Left ventricle myocardium inferior (tissue), 1 donor: ENCODE measurements at places on chromosomes 2 and 18. TPM values are rescaled to one million over a fixed set of nuclear protein-coding genes. Genes with fewer than 3 reads are reported as not detected.

GRCh38 chr18:73778032-73778359 lies 369.6 kb downstream of the FBXO15 start:
- no peaks in the 10 kb centered on the region for H3K4me1 ChIP-seq
- no peak overlapping the region for H3K27ac ChIP-seq
- H3K36me3 ChIP-seq = no peaks in the 10 kb centered on the region
- no peak for DNase-seq

DNA sequence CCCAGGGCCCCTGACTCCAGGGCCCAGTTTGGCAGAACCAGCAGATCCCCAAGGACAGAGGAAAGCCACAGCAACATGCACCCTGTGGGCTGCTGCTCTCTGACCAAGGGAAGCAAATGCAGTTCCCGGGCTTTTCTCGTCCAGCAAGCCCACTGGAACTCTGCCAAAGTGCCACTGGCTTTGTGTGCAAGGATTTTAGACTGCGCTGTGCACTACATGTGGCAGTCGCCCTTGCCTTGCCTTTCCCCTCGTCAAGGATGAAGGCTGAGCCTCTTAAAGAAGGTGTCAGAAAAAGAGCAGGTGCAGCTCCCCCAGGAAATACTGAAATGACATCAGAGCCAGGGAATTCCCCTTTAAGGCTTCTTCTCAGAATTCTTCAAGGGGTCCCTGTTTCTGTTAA lies 199.2 kb downstream of the TFCP2L1 start:
- no peaks in the 10 kb centered on the region for H3K36me3 ChIP-seq
- H3K27me3 ChIP-seq = peaks cover 43% of the 10 kb centered on the region

The ERMN gene
- total RNA-seq = not detected

- no peak overlapping the region for H3K4me3 ChIP-seq
- H3K27ac ChIP-seq = no peak overlapping the region
- H3K4me1 ChIP-seq = no peaks in the 10 kb centered on the region
- no peak for DNase-seq
- H3K27me3 ChIP-seq = no peaks in the 10 kb centered on the region
- H3K36me3 ChIP-seq = no peaks in the 10 kb centered on the region
Observed at GRCh38 chr2:122100756-122101155, 345.3 kb downstream of the TSN start.

GRCh38 chr2:36333350-36334012 lies 22.1 kb upstream of the CRIM1 start:
- H3K27me3 ChIP-seq = peaks cover 18% of the 10 kb centered on the region
- no peaks in the 10 kb centered on the region for H3K36me3 ChIP-seq
- DNase-seq = no peak
- H3K4me3 ChIP-seq = no peak overlapping the region

DNA sequence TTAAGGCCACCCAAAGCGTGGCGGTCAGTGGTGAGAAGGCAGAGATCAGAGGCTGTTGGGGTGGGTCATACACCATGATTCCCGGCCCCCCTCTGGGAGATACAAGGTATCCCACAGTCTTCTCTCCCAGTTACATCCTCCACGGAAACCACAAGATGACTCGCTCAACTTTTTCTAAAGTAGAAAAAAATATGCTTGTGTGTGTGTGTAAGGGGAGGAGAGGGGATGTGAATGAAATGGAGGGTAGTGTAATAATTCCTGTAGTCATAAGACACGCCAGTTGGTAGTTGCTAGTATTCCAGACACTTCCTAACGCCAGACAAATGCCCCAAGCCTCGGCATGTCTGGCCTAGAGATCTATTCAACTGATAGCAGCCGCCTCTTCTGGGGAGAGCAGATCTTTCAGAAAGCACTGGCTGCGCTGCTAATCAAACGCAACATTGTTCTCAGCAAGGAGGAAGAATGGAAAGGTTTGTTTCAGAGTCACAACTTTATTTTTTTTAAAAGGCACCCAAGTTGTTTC lies 143.5 kb downstream of the TGIF1 start:
- DNase-seq = no peak
- peak overlapping the region; percentile 99 for H3K27ac ChIP-seq
- H3K4me1 ChIP-seq = peaks cover 51% of the 10 kb centered on the region
- H3K36me3 ChIP-seq = no peaks in the 10 kb centered on the region
- H3K27me3 ChIP-seq = no peaks in the 10 kb centered on the region

- peak overlapping the region; percentile 79 for H3K27ac ChIP-seq
- no peaks in the 10 kb centered on the region for H3K36me3 ChIP-seq
Observed at GRCh38 chr18:9017905-9018227, 84.6 kb upstream of the NDUFV2 start.

The MEP1B gene
- not detected for total RNA-seq

DNA sequence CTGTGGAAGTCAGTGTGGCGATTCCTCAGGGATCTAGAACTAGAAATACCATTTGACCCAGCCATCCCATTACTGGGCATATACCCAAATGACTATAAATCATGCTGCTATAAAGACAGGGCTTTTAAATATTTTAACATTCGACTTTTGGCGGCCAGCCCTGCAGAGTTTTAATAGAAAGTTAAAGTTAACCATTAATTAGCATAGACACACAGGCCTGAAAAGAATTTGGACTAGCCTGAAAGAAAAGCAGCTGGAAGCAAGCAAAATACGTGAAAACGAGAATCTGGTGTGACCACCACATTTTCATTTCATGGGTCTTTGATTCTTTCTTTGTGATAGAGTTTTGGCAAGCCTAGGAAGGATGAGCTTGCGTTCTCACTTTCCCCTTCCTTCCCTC lies 184.0 kb downstream of the SCG2 start:
- H3K4me3 ChIP-seq = no peak overlapping the region
- H3K36me3 ChIP-seq = no peaks in the 10 kb centered on the region
- H3K4me1 ChIP-seq = no peaks in the 10 kb centered on the region
- no peak overlapping the region for H3K27ac ChIP-seq
- no peaks in the 10 kb centered on the region for H3K27me3 ChIP-seq
- no peak for DNase-seq

- DNase-seq = no peak
- H3K4me1 ChIP-seq = no peaks in the 10 kb centered on the region
- H3K4me3 ChIP-seq = no peak overlapping the region
Observed at GRCh38 chr2:47249157-47249900, 94.2 kb upstream of the STPG4 start.

The WDPCP gene
- 18.8 TPM for total RNA-seq

- no peak overlapping the region for H3K27ac ChIP-seq
- H3K4me1 ChIP-seq = peaks cover 14% of the 10 kb centered on the region
- DNase-seq = no peak
- H3K36me3 ChIP-seq = peaks cover 19% of the 10 kb centered on the region
Observed at GRCh38 chr18:26503382-26503781, 45.0 kb downstream of the KCTD1 start.

GRCh38 chr2:216308576-216308975 lies 63.7 kb downstream of the MARCHF4 start:
- no peaks in the 10 kb centered on the region for H3K36me3 ChIP-seq
- H3K4me3 ChIP-seq = no peak overlapping the region
- H3K27me3 ChIP-seq = peaks cover 2% of the 10 kb centered on the region

DNA sequence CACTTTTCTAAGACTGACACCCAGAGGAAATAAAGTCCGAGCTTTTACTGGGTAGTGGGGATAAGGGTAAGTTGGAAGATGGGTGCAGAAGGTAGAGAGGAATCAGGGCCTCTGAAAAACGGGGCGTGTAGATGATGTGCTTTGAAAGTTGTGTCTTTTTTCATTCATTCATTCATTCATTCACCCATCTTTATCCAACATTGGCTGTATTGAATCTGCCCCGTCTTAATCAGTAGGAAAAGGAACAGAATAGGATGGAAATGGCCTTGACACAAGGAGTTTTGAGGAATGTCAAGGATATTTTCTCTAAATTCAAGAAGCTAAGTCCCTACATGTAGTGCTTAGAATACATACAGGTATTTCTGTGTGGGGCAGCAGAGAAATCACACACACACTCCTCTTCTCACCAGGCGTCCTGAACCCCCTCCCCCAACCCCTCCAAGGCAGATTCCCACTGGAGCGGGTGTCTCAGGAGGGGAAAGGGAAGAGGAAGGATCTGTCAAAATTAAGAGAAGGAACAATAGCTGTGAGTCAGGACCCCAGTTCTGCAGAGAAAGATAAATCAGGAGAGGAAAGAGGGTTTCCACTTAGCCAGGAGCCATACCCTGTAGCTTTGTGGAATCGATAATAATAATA lies 13.9 kb downstream of the DYSF start:
- peak overlapping the region; percentile 85 for H3K4me3 ChIP-seq
- peaks cover 1% of the 10 kb centered on the region for H3K36me3 ChIP-seq
- no peak for DNase-seq
- no peaks in the 10 kb centered on the region for H3K27me3 ChIP-seq

DNA sequence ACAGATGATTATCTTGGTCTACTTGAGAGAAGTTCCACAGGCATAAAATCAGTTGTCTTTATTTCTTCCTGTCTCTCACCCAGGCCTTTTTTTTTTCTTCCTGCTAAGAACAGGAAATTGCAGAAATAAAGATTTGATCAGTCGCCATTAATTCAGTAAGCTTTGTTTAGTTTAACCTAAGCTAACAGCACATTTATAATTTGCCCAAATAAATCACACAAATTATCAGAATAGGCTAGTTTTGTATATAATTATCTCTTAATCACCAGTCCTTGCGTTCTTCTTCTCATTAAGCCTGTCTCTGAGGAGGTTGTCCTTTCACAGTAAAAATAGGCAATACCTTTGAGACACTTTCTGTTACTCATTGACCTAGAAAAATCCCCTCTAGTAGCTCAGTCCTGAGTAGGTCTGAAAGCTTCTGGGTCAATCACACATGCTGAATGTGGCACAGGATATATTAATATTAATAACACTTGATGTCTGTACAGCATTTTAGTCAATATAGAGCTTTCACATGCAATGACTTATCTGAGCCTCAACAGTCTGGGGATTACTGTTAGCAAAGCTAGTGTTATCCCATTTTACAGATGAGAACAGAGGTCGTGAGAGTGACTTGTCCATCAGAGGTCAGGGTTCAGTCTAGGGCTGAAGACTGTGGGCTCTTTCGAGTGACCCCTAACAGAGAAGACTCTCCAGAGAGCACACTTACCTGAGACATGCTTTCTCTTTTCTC lies 11.2 kb upstream of the STK17B start:
- no peak overlapping the region for H3K27ac ChIP-seq
- no peak overlapping the region for H3K4me3 ChIP-seq
- no peaks in the 10 kb centered on the region for H3K36me3 ChIP-seq
- H3K4me1 ChIP-seq = no peaks in the 10 kb centered on the region

DNA sequence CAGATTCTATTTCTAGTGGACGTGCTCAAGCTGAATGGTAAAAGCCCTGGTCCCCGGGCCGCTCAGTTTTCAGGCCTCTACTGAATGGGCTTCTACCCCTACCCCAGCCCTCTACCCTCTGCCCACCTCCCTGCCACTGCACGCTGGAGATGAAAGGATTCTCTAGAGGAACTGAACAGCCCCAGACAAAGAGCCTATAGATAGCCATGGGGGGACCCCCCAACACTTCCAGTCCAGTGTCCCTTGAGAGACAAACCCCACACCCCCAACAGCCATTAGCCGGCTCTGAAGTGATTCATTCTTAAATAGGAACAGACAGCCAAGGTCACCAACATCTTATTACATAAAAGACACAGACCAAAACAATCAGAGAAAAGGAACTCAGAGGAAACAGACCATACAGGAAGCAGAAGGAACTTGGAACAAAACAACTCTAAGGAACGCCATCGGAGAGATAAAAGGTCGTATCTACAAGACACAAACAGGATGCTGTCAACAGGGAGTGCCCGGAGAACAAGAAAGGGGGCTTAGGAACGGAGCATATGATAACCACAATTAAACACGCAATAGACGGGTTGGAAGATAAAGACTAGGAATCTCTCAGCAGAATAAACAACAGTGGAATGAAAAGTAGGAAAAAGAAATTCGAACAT lies 23.5 kb downstream of the TMEM37 start:
- H3K4me3 ChIP-seq = no peak overlapping the region
- no peaks in the 10 kb centered on the region for H3K36me3 ChIP-seq
- no peak for DNase-seq

The SFXN5 gene
- 9.9 TPM for total RNA-seq

GRCh38 chr2:242054406-242054805 lies 184.9 kb downstream of the RTP5 start:
- no peak overlapping the region for H3K4me3 ChIP-seq
- no peak overlapping the region for H3K27ac ChIP-seq
- no peaks in the 10 kb centered on the region for H3K36me3 ChIP-seq
- DNase-seq = no peak
- peaks cover 26% of the 10 kb centered on the region for H3K27me3 ChIP-seq

DNA sequence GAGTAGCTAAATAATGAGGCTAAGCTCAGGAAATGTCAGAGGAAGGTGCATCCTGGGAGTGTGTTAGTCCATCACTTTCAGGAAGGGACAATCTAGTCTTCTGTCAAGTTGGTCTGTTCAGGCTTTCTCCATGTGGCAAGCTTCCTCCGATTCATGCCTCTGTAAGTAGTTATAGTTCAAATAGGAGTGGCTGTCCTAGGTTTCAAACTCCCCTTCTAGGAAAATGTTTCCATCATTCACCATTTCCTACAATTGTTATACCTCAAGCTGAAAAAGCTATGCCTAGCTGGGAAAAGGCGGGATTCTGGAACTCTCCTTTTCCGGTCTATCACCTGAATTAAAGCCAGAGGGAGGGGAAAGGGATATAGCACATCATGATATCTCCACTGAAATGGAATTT lies 287.7 kb upstream of the ZSWIM2 start:
- H3K36me3 ChIP-seq = no peaks in the 10 kb centered on the region
- H3K4me1 ChIP-seq = peaks cover 2% of the 10 kb centered on the region
- no peak overlapping the region for H3K4me3 ChIP-seq
- no peak for DNase-seq
- peak overlapping the region; percentile 70 for H3K27ac ChIP-seq

DNA sequence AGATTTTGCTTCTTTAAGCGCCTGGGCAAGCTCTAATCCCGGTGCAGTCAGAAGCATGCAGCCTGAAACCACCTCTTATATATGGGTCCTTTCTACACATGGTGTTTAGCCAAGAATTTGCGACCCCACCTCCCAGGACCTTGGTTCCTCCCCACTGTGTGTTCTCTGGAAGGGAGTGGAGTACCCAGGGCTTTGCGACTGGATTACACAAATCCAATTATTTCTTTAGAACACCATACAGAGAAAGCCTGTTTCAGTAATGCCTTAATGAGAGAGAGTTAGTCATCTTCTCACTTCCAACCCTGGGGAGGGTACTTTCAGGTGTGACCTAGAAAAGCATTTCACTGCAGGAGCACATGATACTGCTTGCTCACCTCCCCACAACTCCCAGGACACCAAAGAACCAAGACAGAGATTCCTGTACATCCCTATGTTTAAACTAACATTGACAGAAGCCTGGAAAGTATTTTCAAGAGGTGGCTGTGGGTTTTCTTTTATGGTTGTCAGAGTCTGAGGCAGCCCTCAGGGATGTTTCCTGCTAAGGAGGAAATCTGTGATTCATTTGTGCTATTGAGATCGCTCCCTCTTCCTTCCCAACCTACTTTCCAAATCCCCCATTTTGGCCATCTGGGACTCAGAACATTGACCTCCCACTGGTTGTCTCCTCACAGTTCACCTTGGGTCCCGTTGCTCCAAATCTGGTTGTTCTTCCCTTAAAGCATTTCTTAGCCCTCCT lies at the start of gene CAPN14:
Gene CAPN14, minus strand, starts transcription at position 51 of the 736 bp plus-strand sequence. CDS start 12,068 bp downstream, outside the sequence.
- H3K36me3 ChIP-seq = no peaks in the 10 kb centered on the region
- peaks cover 11% of the 10 kb centered on the region for H3K4me1 ChIP-seq
- H3K27ac ChIP-seq = no peak within 1 kb of the TSS
- no peak for DNase-seq

GRCh38 chr2:225027061-225027762 lies 15.1 kb downstream of the DOCK10 start:
- no peak for DNase-seq
- no peak overlapping the region for H3K27ac ChIP-seq
- H3K27me3 ChIP-seq = no peaks in the 10 kb centered on the region
- no peaks in the 10 kb centered on the region for H3K4me1 ChIP-seq
- no peaks in the 10 kb centered on the region for H3K36me3 ChIP-seq
- no peak overlapping the region for H3K4me3 ChIP-seq

GRCh38 chr2:31246184-31246852 lies 12.4 kb downstream of the EHD3 start:
- H3K36me3 ChIP-seq = peaks cover 37% of the 10 kb centered on the region
- H3K4me1 ChIP-seq = peaks cover 18% of the 10 kb centered on the region
